ENCODE measurements at places on chromosomes 6 and 20. TPM values are rescaled to one million over a fixed set of nuclear protein-coding genes. Genes with fewer than 3 reads are reported as not detected.
A peak's percentile ranks its signal among the peaks of the same experiment; 100 is the strongest.

- H3K4me3 ChIP-seq, result no peak overlapping the region
- no peaks in the 10 kb centered on the region for H3K36me3 ChIP-seq
- H3K27me3 ChIP-seq, result peaks cover 58% of the 10 kb centered on the region
- DNase-seq, result no peak
Observed at GRCh38 chr6:136544326-136544725, 5.9 kb downstream of the MAP7 start.

DNA sequence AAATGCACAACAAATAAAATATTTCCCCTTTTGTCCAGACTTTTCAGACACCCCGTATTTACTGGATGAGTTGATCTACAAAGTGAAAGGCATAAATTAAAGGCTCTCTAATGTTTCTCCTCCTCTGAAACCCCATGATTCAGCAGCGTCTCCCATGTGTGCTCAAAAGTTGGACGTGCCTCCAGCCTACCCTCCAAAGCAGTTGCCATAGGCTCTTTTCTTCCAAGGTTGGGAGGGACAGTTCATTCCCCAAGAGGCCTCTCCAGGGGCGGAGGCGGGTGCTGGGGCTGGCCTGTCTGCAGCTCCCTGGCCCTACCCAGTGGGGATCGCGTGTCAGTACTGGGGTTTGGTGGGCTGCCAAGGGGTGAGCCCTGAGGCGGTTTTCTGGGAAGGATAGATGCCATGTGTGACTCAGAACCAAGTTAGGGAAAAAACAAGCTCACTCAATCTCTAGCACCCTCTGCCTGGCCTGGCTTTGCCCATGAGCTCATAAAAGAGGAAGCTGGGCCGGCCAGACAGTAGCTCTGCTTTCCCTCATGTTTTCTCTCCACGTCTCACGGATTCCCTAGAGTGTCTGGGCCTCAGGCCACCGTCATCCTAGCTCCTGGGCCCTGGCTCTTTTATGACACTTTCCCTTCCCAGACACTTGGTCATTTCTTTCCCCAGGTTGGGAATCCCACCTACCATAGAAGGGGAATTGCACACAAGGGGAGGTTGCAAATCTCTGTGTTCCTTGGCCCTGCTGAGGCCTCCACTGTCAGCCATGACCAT, 8.0 kb upstream of the IER3 start:
- DNase-seq, result no peak
- no peak overlapping the region for H3K4me3 ChIP-seq
- no peaks in the 10 kb centered on the region for H3K36me3 ChIP-seq
- H3K27me3 ChIP-seq, result no peaks in the 10 kb centered on the region
- H3K27ac ChIP-seq, result no peak overlapping the region

DNA sequence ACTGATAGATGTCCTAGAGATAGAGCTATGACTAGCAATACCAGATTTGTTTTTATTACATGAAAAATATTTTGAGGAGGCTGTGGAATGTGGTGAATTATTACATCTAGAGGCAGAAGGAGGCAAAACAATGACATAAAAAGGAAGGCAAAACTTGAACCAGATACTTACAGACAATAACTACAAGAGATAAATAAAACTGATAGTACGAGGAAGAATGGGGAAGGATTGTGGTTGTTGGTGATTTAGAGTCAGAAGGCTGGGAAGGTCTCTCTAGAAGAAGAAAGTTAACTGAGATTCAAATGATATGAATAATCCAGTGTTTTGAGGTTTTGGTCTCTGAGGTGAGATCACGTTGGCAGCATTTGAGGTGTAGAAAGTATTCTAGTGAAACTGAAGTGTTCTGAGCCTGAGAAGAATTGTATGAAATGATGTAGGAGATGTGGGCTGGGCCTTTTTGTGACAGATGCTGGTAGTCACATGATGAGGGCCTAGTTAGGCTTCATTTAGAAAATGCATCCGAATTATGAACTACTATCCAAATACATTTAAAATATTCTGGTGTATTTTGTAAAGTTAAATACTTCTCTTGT, 589.1 kb downstream of the EYS start:
- DNase-seq, result no peak
- no peak overlapping the region for H3K27ac ChIP-seq
- H3K4me1 ChIP-seq, result no peaks in the 10 kb centered on the region
- H3K27me3 ChIP-seq, result no peaks in the 10 kb centered on the region

- peaks cover 14% of the 10 kb centered on the region for H3K27me3 ChIP-seq
- H3K36me3 ChIP-seq, result no peaks in the 10 kb centered on the region
- peak; percentile 49 for DNase-seq
- no peak overlapping the region for H3K27ac ChIP-seq
- H3K4me1 ChIP-seq, result peaks cover 9% of the 10 kb centered on the region
Observed at GRCh38 chr20:34129518-34130162, 17.6 kb upstream of the EIF2S2 start.

GRCh38 chr6:99409672-99410071, 15.4 kb downstream of the PNISR start:
- no peak overlapping the region for H3K27ac ChIP-seq
- no peaks in the 10 kb centered on the region for H3K27me3 ChIP-seq
- H3K4me1 ChIP-seq, result peaks cover 7% of the 10 kb centered on the region
- H3K4me3 ChIP-seq, result no peak overlapping the region
- peaks cover 67% of the 10 kb centered on the region for H3K36me3 ChIP-seq

GRCh38 chr6:140985679-140986275, 1146.9 kb upstream of the GJE1 start:
- no peak for DNase-seq
- H3K36me3 ChIP-seq, result no peaks in the 10 kb centered on the region
- H3K27ac ChIP-seq, result no peak overlapping the region

- peaks cover 57% of the 10 kb centered on the region for H3K4me1 ChIP-seq
- peaks cover 27% of the 10 kb centered on the region for H3K36me3 ChIP-seq
- no peak overlapping the region for H3K4me3 ChIP-seq
- peak overlapping the region; percentile 2 for H3K27ac ChIP-seq
- DNase-seq, result no peak
Observed at GRCh38 chr6:30497714-30498113, 8.4 kb downstream of the HLA-E start.

- no peak overlapping the region for H3K4me3 ChIP-seq
- H3K27me3 ChIP-seq, result peaks cover 4% of the 10 kb centered on the region
- peaks cover 2% of the 10 kb centered on the region for H3K4me1 ChIP-seq
- no peak overlapping the region for H3K27ac ChIP-seq
Observed at GRCh38 chr6:100160930-100161329, 166.9 kb upstream of the MCHR2 start.

DNA sequence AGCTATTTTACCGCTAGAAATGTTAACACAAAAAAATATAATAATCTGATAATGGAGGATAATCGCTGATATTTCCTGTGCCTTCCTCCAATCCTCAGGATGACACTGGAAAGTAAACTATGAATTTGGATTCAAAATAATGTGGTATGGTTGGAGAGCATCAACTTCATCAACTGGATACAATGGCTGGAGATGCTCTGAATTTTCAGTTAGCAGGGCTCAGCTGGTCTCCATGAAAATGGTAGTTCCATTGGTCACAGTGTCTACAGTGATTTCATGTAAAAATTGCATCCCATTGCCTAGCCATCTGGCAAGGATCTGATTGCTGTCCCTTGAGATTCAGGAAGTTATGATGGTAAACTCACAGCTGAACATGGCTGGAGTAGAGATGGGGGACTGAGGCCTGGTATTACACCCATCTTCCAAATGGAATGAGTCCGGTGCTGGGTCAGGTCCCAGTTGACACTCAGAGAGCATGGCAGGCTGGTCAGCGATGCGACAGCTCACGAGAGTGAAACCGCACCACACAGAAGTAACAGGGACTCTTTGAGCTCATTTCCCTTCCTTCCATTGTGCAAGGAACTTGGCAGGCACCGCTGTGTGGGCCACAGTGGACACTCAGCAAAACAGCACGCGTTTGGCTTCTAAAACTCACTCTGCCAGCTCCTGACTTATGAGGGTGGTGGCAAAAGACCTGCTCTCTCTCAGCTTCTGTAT, 142.4 kb upstream of the TNFAIP3 start:
- H3K36me3 ChIP-seq, result no peaks in the 10 kb centered on the region
- no peak overlapping the region for H3K4me3 ChIP-seq
- no peak overlapping the region for H3K27ac ChIP-seq
- peaks cover 4% of the 10 kb centered on the region for H3K27me3 ChIP-seq
- peaks cover 33% of the 10 kb centered on the region for H3K4me1 ChIP-seq

GRCh38 chr6:90086517-90086916, 192.2 kb downstream of the GJA10 start:
- peaks cover 67% of the 10 kb centered on the region for H3K36me3 ChIP-seq
- no peak overlapping the region for H3K27ac ChIP-seq
- no peaks in the 10 kb centered on the region for H3K27me3 ChIP-seq
- DNase-seq, result no peak
- H3K4me1 ChIP-seq, result peaks cover 72% of the 10 kb centered on the region

DNA sequence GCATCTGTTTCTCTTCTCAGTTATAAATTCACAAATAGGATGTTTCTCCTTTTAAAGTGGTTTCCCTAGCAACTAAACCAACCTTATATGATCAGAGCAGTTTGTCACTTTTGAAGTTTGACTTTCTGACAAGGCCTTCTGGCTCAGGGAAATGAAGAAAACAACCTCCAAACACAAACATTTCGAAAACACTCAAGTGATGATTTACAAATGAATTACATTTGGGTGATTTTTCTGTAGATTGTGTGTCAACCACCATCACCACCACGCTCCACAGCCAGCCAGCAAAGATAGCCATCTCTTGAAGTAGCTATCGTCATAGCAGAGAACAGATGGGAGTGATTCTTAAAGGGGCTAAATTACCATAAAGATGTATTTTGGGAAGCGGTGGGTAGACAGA, 16.5 kb upstream of the MLIP start:
- H3K36me3 ChIP-seq, result no peaks in the 10 kb centered on the region
- H3K4me1 ChIP-seq, result no peaks in the 10 kb centered on the region
- H3K27ac ChIP-seq, result no peak overlapping the region
- no peaks in the 10 kb centered on the region for H3K27me3 ChIP-seq

GRCh38 chr6:155327326-155328073, 13.2 kb upstream of the TFB1M start:
- peaks cover 18% of the 10 kb centered on the region for H3K4me1 ChIP-seq
- H3K36me3 ChIP-seq, result no peaks in the 10 kb centered on the region
- peak overlapping the region; percentile 14 for H3K27ac ChIP-seq
- no peak overlapping the region for H3K4me3 ChIP-seq
- no peaks in the 10 kb centered on the region for H3K27me3 ChIP-seq
- DNase-seq, result peak; percentile 21

DNA sequence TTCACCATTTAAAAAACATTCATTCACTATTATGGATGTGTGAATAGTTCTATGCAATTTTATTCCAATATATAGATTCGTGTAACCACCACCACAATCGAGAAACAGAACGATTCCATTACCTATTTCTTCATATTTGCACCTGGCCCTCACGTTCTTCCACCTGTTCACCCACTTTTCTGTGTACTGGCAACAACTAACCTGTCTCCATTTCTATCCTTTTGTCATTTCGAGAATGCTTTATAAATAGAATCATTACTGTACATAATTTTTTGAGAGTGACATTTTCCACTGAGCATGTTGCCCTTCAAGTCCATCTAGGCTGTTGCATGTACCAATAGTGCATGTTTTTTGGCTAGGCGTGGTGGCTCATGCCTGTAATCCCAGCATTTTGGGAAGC, 23.2 kb upstream of the STX11 start:
- H3K36me3 ChIP-seq, result no peaks in the 10 kb centered on the region
- H3K27me3 ChIP-seq, result peaks cover 11% of the 10 kb centered on the region
- no peak for DNase-seq
- H3K27ac ChIP-seq, result no peak overlapping the region
- peaks cover 23% of the 10 kb centered on the region for H3K4me1 ChIP-seq

DNA sequence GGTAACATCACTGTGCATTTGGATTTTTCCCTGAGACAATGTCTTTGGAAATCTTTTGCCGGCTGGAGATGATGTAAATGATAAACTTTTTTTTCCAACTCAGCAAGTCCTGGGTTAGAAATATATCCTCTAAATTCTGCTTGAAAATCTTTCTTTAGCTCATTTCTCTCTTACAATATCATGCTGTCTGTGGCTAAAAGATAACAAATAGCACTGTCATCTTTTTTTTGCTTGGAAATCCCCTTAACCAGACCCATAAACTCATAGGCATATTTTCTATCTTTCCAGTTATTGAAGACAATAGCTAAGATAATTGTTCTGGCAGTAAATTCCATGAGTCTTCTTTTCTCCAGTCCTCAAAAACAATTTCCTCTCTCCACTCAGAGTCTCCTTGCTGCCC, 481.5 kb downstream of the NKAIN2 start:
- DNase-seq, result no peak
- H3K4me1 ChIP-seq, result no peaks in the 10 kb centered on the region
- no peaks in the 10 kb centered on the region for H3K36me3 ChIP-seq
- H3K4me3 ChIP-seq, result no peak overlapping the region

DNA sequence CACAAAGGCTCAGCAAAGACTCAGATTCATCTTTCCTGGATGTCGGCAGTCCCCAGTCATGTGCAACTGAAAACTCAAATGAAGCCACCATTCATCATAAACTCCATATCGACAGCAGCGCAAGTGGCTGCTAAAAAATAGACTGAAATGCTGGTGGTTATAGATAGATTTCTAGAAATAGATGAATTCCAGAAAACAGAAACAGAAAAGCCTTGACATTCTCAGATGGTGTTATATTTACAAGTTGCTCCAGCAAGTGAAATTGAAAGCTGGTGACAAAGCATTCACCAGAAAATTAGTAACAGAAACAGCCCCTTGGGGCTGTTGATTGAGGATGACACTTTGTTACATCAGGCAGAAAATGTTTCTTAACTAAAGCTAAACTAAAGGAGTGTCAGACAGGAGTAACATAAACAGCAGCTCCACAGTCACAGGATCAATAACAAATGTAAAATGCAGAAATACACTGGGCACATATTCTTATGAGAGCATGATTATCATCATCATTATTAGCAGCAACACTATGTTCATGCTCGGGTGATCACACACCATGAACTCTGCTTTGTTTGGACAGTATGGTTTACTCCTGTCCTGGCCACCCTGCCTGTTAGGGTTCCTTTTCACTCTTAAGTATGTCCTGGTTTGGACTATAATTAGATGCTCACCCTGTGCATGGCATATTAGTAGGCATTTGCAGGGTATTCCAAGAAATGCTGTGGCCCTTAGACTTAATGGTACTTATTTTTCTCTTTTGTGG, 36.4 kb upstream of the SLC35F1 start:
- H3K27me3 ChIP-seq, result no peaks in the 10 kb centered on the region
- no peaks in the 10 kb centered on the region for H3K36me3 ChIP-seq
- no peaks in the 10 kb centered on the region for H3K4me1 ChIP-seq
- H3K4me3 ChIP-seq, result no peak overlapping the region

- no peak overlapping the region for H3K4me3 ChIP-seq
- H3K27ac ChIP-seq, result no peak overlapping the region
- no peak for DNase-seq
- H3K4me1 ChIP-seq, result peaks cover 6% of the 10 kb centered on the region
- no peaks in the 10 kb centered on the region for H3K36me3 ChIP-seq
Observed at GRCh38 chr20:62709537-62709905, 885 bp downstream of the NTSR1 start.

The ECI2 gene
- total RNA-seq, result 39.9 TPM

The MOG gene
- total RNA-seq, result not detected

The CLPSL2 gene
- total RNA-seq, result not detected

The GRIK2 gene
- total RNA-seq, result not detected

The VSX1 gene
- total RNA-seq, result not detected

The PTCRA gene
- not detected for total RNA-seq

The SLC17A3 gene
- total RNA-seq, result 1.6 TPM

The GMPR gene
- 1.0 TPM for total RNA-seq

The TLDC2 gene
- total RNA-seq, result not detected

The LINC00237 gene
- not detected for total RNA-seq

All from activated T-helper 2 cell treated with anti-CD3 and anti-CD28 coated beads, Interferon-gamma antibody, Interleukin-2, Interleukin-4, amounts not matched to agents 10 μg/mL and 5 μg/mL and 100 μg/mL, durations not matched to agents 14 hours and 24 hours and 36 hours (primary cell).